ENCODE measurements at places on chromosomes 7 and 10.

DNA sequence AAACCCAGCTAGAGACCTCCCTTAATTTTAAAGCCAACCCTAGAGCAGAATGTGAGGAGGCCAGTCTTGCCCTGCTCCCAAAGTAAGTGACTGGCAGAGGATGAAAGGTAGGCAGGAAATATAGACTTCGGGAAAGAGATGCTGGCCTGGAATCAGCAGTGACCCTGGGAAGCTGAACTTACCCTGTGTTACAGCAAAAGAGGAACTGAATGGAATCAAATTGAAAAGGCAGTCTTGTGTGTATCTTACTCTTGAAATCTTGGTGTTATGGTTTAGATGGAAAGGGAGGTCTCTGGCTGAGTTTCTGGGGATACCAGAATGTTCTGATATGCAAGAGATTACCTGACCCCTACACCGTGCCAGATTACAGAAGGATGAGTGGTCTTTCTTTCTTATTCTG, 7.9 kb upstream of the CFAP43 start:
- no peak for DNase-seq

- DNase-seq, result no peak
Observed at GRCh38 chr10:5596611-5597341, 69.6 kb downstream of the ASB13 start.

DNA sequence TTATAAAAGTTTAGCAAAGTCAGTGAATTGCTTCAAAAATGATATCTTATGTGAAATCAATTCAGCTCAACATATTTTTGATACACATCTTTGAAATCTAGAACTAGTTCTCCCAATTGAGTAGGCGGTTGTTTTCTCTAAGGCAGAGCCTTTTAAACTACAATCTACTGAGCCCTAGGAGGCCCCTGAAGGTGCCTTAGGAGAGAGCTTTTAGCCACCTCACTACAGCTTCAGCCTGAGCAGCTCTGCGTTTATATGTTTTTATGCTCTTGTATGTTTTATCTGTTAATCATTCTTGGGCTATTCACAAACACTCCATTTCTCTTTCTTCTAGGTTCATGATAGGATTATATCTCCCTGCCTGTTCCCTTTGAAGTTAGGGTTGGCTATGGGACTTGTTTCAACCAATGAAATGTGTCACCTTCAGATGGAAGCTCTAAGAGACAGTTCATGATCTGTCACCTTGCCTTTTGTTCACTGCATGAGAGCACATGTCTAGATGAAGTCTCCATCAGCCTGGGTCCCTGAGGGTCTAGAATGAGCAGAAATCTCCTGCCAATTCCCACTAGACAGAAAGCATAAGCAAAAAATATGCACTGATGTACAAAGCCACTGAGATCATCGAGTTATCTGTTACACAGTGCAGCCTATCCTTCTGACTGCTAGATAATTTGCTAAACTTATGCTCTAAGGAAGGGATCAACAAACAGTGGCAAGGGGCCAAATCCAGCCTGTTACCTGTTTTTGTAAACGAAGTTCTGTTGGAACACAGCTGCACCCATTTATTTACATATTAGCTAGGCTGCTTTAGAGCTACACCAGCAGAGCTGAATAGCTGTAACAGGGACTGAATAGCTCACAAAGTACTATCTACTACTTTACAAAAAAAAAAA, 128.5 kb upstream of the CDK1 start:
- no peak for DNase-seq

- DNase-seq, result no peak
Observed at GRCh38 chr7:2970861-2971260, 72.8 kb downstream of the CARD11 start.

DNA sequence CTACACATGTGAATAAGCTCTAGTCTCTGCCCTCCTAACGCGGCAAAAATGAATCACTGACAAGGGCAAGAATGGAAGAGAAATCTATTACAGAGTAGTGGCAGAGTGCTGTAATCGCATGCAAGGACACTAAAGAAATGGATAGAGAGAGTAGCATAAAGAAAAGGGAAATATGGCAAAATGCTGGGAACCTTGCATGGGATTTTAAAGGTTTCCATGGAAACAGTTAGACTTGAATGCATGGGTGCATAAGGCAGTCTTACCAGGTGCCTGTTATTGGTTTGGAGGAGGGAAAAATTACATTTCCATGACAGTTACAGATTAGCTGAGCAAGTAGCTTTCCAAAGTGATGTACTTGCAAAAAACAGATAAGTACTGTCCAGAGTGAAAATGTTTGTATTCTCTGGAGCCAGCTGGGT, 233.4 kb downstream of the PTN start:
- DNase-seq, result no peak

DNA sequence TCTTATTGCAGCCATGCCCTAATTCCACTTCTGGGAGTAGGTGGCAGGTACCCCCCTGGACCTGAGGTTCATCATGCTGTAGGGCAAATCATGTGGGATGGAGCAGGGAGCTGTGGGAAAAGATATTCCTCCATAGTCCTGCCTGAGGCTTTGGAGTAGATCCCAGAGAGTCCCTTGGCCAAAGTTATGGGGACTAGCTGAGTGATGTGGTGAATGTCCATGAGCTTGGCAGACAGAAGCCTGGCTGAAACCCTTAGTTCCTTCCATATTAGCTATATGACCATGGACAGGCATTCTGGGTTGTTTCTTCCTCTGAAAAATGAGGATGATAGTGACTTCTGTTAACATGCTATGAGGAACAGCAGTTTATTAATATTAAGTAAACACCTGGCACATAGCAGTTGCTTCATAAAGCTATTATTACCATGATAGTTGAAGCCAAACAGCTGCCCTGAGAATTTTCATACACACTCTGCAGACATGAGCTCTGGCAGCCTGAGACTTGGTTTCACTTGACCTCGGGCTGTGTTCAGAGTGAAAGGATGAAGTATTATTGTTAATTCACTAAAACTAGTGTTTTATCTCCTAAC, 15.0 kb upstream of the IMPDH1 start:
- no peak for DNase-seq

DNA sequence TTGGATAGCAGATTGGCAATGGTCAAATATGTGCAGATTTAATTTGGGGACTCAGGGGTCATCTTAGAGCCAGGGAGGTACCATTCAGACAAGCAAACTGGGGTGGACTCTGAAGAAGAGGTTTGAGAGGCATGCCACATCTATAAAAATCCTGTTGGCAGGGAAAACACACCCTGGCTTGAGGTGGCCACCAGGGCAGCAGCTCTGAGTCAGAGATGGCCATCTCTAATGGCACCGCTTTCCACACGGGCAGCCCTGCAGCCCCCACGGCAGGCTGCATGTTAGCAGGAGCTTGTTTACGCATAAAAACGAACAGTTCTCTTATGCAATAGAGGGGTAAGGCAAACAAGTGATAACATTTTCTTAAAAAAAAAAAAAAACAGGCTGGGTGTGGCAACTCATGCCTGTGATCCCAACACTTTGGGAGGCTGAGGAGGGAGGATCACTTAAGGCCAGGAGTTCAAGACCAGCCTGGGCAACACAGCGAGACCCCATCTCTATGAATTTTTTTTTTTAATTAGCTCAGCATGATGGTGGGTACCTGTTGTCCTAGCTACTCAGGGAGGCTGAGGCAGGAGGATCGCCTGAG, 14.9 kb downstream of the DLG5 start:
- DNase-seq, result no peak

- DNase-seq, result no peak
Observed at GRCh38 chr7:106717254-106717954, 56.4 kb upstream of the CCDC71L start.

DNA sequence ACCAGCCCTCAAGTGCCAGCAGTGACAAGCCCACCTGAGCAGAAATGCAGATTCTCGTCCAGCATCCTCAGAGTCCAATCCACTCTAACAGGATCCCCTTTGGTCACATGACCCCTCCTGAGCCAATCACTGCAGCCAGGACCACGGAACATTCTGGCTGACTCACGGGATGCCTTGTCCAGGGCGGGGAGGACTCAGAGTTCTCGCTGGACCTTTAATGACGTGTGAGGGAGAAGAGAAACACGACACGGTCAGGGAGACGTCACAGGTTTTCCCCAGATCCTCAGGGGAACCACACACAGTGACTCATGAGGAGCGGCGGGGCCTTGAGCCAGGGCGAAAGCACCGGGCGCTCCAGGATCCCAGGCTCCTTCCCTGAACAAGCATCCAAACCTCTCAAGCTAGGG, 155.7 kb downstream of the PTPRN2 start:
- DNase-seq, result no peak

DNA sequence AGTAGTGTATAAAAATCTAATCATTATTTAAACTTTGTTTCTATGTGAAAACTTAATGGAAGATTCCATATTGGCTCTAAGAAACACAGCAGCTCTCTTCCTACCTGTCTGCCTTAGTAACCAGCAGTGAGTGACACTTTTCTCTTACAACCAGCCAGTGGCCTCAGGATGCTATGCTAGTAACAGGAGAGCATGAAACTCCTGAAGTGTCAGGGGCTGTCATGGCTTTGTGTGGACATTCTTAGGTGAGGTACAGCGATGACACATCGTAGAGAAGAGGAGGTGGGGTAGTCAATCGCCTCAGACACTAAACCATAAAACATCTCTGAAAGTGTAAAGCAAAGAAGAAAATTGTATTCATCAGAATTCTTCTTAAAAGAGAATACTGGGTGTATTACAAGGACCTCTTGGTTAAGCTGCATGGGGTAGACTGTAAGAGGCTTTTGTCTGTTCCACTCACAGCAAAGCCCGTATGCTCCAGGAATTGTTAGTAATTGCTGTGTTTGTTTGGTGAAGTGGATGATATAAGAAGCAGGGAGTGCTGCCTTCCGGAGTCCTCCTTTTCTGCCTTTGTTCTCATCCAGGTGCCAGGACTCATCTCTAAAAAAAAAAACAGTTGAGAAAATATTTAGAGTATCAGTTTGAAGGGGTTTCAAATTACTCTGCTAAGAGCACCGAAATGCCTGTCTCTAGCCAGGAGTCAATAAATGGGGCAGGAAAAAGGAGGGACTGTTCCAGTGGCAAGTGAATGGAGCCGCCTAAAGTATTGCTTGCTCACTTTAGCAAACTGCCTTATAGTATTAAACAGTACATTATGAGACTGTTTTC, 518.8 kb downstream of the CNTNAP2 start:
- DNase-seq, result no peak

- DNase-seq, result no peak
Observed at GRCh38 chr7:136947347-136947746, 78.9 kb downstream of the CHRM2 start.

GRCh38 chr7:102927312-102927933, 14.6 kb downstream of the LRRC17 start:
- no peak for DNase-seq

- no peak for DNase-seq
Observed at GRCh38 chr7:141369422-141369821, 181.8 kb upstream of the AGK start.

GRCh38 chr7:3082831-3083230, 39.2 kb upstream of the CARD11 start:
- DNase-seq, result no peak

DNA sequence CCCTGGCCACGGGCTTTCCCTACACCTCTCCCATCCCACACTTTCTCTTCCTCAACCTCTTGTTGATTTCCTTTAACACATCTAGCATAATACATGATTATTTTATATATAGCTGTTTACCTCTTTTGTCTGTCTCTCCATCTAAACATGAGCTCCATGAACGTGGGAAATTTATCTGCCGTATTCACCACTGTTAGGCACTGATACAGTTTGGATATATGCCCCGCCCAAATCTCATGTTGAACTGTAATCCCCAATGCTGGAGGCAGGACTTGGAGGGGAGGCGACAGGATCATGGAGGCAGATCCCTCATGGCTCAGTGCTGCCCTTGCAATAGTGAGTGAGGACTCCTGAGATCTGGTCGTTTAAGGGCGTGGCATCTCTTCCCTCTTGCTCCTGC, 5.7 kb downstream of the CYTH3 start:
- no peak for DNase-seq

GRCh38 chr10:132332433-132332754, 401 bp downstream of the LRRC27 start:
- DNase-seq, result no peak

GRCh38 chr7:47572939-47573757, 8.8 kb downstream of the TNS3 start:
- no peak for DNase-seq

GRCh38 chr7:111911166-111911961, 294.8 kb downstream of the DOCK4 start:
- DNase-seq, result no peak

DNA sequence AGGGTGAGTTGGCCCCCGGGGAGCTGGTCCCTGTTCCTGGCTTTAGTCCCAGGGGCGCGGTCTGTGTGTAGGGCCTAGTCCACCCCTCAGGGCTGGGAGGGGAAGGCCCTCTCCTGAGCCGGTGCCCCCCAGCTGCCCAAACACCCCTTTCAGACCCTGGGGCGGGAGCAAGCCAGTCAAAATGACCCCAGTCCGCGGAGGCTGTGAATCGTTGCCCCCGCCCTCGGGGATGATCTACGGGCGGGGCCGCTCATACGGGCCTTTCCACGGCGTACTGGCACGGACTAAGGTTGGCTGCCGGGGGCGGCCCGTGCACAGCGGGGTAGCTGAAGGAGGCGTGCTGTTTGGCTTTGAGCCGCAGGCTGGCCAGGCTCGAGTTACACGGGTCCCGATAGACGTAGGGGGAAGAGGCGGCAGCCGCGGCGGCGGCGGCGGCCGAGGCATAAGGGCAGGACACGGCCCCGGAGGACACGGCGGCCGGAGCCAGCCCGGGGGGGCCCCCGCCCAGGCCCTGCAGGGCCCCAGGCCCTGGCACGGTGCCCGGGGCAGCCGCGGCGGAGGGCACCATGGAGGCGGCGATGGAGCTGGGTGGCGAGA, 4.3 kb downstream of the ELOVL3 start:
- no peak for DNase-seq

GRCh38 chr10:75955973-75956502, 524.6 kb downstream of the LRMDA start:
- DNase-seq, result no peak

- DNase-seq, result no peak
Observed at GRCh38 chr7:80335511-80336231, 176.2 kb downstream of the GNAT3 start.

DNA sequence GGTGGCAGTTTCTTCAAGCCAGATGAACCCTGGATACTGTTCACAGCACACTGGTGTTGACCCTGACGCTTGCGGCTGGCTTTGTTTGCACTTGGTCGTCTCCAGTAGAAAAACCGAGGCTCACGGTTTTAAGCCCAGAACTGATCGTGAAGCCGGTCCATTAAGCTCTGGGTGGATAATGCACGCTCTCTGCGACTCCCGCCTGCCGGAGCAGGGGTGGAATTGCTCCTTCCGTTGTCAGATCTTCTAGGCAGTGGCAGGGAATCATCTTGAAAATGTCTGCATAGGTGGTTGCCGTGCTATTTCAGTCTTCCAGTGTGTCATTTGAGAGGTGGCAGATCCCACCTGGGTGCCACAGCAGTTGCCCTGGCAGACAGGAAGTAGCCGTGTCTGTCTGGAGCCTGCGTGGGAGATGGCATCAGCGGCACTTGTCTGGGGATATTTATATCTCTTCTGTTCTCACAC, 35.9 kb upstream of the AP5Z1 start:
- DNase-seq, result no peak

GRCh38 chr10:93749218-93749799, 8.4 kb upstream of the LGI1 start:
- no peak for DNase-seq

DNA sequence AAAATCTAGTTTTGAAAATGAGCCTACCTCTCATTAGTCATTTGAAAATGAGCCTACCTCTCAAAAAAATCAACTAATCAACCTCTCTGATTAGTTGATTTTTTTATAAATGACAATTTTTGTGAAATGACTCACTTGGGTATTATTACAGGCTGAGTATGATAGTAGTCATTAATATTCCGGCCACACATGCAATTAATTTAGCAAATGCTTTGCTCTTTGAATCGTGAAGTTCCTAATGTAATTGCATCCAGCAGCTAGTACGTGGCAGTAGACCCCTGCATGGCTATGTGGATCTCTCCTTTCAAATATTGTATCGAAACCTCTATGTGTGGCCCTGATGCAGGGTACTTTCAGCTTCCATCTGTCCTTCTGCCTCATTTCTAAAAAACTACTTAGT, 245.9 kb upstream of the PHYHIPL start:
- no peak for DNase-seq
